ENCODE measurements at places on chromosomes 5 and 9.

DNA sequence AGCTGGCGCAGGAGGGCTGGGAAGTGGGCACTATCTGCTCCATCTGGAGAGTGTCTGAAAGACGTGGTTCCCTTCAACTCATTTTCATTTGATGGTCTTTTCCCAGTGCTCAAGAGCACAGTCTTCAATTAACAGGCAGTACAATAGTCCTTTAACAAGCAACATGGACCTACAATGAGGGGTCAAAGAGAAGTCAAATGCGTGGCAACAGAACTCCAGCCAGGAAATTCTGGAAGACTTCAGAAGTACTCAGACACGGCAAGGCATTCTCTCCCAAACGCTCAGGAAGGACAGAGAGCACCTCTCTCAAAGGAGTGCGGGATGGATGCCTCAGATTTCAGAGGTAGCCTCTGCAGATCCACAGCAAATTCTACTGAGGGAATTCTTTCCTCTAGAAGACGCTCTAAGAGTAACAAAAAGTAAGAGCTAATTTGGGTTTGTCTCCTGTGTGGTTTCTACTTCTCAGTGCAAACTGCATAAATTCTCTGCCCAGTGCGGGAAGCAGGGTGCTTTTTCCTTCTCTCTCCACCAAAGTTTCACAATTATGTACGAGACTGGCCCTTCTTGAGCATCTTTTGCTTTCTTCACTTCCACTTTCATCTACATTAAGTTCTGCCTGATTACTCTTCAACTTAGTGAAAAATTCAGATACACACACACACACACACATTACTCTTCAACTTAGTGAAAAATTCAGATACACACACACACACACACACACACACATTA is 56.4 kb downstream of the LHFPL2 start:
- DNase-seq, result peak; percentile 40

DNA sequence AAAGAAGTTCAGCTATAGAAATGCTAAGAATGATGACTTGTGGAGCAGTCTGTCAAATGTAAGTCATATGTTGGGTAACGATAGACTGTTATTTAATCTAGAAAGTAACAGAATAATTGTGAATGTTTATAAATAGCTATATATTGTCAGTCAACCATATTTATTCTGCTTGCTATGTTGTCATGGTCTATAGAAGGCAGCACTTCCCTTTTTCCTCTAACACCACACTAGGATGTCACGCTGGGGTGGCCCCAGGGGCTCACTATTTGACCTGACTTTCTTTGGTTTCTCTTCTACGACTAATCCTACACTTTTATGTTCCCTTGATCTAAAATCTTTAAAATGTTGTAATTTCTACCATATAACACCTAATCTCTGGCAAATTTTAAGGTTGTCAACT is 20.5 kb downstream of the ERAP2 start:
- DNase-seq, result no peak

DNA sequence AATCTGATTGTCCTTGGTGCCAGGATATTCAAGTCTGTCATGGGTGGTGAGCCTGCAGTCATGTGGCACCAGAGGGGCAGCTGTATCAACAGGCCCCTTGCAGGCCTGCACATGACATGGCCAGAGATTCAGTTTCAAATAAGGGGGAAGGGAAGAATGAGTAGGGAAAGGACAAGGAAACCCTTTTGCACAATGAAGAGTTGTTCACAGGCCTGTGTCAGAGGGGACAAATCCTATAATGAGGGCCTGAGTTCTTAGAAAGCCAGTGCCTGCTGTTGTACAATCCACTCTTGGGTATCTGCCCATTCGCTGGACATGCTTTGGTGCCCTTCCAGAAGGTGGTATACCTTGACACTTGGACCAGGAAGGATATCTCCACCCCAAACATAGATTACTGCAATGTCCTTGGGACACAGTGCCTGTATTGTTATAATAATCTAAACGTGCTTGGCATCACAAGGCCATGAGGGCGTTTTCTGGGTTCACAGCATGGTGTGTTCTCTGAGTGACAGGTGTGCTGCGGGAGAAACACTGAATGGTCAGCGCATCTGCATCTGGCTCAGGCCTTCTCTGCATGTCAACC is 1.9 kb upstream of the TMEM171 start:
- DNase-seq, result no peak

- DNase-seq, result no peak
Observed at GRCh38 chr5:135026645-135027265, 7.3 kb downstream of the PITX1 start.

DNA sequence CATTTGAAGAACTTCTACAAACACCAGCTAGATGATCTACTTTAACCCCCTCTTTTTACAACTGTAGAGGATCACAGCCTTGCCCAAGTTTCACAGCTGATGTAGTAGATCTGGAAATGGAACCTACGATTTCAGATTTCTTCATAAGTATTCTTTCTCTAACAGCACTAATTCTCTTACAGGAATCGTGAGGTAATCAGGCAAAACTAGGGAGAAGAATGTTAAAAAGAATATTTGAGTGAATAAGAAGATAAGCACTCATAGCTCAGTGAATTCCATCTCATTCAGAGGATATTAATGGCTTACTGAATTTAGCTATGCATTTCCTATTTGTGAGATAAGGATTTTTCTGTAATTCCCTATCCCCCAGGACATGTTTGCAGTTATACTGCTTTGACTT is 42.1 kb downstream of the NADK2 start:
- no peak for DNase-seq

DNA sequence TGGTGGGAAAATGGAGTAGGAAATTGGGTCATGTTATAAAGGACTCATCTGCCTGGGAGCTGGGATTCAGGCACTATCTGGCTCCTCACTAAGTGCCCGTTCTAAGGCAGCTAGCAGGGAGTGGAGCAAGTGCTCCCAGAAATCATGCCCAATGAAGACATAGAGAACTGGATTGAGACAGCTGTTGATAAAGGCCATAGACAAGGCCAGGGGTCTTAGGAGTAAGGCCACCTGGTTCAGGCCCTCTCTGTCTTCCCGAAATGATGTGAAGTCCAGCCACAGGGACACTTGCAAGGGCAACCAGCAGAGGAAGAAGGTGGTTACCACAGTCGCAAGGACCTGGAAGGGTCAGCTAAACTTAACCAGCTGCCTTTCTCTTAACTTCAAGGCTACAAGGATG is 20.1 kb upstream of the SPINK1 start:
- DNase-seq, result no peak

DNA sequence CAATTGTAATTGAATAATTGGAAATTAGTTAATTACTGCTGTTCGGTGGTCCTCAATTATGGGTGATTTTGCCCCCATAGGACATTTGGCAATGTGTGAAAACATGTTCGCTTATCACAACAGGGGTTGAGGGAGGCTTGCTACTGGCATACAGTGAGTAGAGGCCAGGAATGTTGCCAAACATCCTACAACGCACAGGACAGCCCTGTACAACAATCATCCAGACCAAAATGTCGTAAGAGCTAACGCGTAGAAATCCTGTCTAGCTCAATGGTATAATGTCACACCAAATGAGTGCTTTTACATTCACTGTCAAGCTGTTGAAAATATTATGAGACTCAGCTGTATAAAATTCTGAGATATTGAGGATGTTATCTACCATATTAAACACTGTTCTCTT is 464.4 kb upstream of the TUSC1 start:
- DNase-seq, result no peak

GRCh38 chr5:1746371-1747078 is 53.1 kb downstream of the MRPL36 start:
- no peak for DNase-seq

GRCh38 chr5:175711031-175711430 is 53.2 kb downstream of the HRH2 start:
- no peak for DNase-seq

All from ELR (cell line).